RPMI8226 (cell line): ENCODE measurements at places on chromosomes 1 and 21.

- no peak for DNase-seq
Observed at GRCh38 chr1:31822766-31823165, 6.9 kb upstream of the SPOCD1 start.

DNA sequence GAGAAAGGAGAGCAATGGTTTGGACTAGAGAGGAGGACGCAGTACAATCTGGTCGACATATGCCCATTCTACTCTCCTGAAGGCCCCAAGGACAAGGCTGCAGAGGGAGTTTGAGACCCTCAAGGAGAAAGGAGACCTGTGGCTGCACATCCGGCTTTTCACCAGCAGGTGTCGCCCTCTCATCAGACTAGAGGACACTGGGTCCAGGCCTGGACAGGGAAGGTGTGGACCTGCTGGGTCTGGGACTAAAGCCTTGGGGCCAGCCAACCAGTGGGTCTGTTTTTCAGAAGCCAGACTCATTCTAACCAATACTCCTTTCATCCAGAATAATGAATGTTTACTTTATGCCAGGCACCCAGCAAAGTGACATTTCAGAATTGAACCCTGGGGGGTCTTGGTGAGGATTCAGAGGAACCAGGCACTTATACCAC lies 5.0 kb downstream of the SRARP start:
- DNase-seq, result peak; percentile 81

- DNase-seq, result peak; percentile 37
Observed at GRCh38 chr1:156600733-156601121, 552 bp downstream of the GPATCH4 start.

DNA sequence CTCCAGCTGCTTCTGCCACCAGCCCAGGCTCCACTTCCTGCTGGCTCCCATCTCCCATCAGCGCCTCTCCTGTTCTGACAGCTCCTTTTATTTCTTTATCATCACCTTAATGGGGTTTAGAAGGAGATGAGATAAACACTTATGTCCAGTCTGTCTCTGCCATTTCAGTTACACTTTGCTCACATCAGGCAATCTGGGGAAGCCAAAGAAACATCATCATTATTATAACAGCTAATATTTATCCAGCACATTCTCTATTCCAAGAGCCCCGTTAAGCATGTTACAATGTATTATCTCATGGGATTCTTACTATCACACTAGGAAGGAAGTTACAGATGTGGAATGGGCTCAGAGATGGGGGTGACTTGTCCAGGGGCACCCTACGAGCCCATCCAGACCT lies 31.2 kb downstream of the DMRTB1 start:
- no peak for DNase-seq

GRCh38 chr21:29441651-29442050 lies 142.9 kb downstream of the BACH1 start:
- DNase-seq, result no peak

- no peak for DNase-seq
Observed at GRCh38 chr1:199685369-199685768, 342.1 kb upstream of the NR5A2 start.

DNA sequence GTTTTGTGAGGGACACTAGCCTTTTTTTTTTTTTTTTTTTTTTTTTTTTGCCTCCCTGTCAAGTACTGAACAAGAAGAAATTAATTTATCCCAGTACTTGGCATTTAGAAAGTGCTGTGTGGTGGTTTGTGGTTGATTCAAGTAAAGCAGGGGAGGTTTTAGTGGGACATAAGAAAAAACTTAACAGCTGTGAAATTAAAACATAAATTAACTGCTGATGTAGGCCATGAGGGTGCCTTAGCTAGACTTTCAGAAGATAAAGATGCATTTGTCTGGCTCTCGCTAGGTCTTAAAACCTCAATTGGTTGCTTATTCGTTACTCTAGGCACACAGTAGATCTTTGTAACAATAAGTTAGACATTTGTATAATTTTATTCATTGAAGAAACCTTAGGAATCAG lies 52.3 kb downstream of the SPATA46 start:
- DNase-seq, result no peak

GRCh38 chr1:147171399-147172167 lies 687 bp downstream of the PRKAB2 start:
- peak; percentile 26 for DNase-seq

GRCh38 chr1:46996659-46997281 lies 26.7 kb upstream of the CYP4X1 start:
- no peak for DNase-seq

DNA sequence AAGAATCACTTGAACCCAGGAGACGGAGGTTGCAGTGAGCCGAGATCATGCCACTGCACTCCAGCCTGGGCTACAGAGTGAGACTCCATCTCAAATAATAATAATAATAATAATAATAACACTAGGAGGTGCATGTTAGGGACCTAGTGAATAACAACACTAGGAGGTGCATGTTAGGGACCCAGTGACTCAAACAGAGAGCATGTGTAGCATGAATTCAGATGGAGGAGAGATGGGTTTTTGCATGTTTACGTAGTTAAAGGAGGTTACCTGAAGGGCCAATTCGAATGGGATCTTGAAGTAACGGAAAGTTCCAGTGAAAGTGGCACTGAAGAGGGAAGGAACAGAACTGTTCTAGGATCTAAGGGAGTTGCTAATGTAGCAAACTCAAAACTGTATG lies 7.1 kb upstream of the KCNK1 start:
- DNase-seq, result no peak

DNA sequence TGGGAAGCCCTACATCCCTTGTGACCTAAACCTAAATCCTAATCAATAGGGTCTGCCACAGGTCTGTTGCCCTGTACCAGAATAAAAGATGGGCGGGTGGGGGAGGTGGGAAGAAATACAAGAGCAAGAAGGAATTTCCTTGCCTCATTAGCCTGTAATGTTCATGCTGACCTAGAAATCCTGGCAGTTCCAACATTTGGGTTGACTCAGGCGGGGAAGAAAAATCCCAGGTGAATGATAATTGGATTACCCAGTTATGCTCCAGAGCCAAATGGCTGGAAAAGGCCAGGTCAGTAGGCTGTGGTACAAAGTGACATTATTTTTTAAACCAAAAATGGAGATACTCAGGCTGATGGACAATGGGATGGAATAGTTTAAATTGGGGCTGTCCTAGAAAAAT lies 27.3 kb upstream of the A3GALT2 start:
- no peak for DNase-seq

GRCh38 chr21:39009587-39010225 lies 173.5 kb downstream of the PSMG1 start:
- no peak for DNase-seq

DNA sequence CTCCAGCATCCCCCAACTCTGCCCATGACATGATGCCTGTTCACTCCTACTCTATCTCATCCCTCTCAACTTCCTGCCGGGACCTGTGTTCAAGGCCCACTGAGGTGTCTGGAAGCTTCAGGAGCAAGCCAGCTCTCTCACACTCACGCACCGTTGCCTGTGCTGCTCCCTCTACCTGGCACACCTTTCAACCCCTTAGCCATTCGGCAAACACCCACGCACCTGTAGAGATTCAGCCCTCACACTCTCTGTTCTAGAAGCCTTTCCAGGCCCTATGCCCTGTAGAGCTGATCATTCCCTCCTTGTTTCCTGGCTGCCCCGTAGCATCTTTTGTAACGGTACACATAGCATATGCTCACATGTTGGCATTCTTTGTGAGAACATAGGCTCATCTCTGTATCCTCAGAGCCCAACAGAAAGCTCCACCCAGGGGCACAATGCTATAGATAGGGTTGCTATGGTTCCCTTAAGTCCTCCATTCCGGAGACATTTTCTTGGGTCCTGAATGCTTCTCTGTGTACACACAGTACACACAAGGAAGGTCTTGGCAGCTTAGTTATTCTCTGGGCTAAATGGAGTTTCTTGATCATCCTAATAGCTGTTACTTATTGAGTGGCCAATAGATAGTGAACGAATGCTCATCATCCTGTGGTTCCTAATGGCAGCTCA lies 1.3 kb downstream of the C8B start:
- DNase-seq, result no peak

DNA sequence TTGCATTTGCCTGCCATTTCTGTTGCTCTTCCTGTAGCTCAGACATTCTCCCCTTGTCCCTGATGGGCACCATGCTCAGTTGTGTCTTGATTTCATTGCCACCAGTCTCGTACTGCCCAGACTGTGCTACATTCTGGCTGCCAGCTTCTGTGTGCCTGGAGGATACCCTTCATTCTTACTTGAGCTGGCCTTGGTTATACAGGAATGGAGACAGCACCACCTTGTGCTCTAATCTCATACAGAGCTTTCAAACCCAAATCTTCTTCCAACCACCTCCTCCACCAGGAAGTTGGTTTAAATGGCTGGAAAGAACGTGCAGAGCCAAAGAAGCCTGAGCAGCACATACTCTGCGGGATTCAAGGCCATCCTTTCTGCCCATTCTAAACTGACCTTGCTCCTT lies 165.3 kb downstream of the SLC35F3 start:
- no peak for DNase-seq

GRCh38 chr1:168719306-168720111 lies 9.5 kb downstream of the DPT start:
- DNase-seq, result no peak

DNA sequence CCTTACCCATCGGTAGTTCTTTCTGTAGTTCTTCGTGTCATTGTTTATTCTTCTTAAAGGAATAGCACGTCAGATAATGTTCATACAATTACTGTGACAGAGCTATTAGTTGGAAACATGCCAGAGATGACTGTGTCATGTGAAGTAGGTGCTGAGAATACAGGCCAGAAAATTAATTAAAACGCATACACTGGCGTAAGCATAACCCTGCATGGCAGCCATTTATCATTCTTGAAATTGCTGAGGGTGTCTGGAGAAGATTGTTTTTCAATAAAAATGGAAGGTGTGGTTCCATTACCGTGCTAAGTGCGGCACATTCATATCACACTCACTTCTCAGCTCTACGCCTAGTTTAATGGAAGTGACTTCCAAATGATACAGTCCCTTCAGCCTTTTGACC lies 7.8 kb downstream of the ETS2 start:
- no peak for DNase-seq

GRCh38 chr1:27322569-27323240 lies 742 bp downstream of the TMEM222 start:
- DNase-seq, result no peak

- no peak for DNase-seq
Observed at GRCh38 chr1:29309075-29309474, 72.8 kb downstream of the PTPRU start.

DNA sequence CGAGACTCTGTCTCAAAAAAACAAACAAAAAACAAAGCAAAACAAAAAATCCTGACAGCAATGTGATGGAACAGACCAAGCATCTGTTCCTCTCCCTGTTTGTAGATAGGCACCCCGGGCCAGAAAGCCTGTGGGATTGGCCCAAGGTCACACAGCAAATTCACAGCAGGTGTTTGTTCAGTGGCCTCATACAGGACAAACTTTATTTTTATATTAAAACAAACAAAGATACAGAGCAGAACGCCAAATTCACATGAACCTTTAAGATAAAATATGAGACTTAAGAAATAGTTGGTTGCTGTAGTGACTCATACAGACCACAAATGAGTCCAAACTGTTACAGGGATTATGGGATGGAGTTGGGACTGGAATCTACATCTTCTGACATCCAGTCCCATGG lies 2.3 kb upstream of the CELA2A start:
- no peak for DNase-seq

- DNase-seq, result no peak
Observed at GRCh38 chr1:27992276-27992675, 32.5 kb downstream of the XKR8 start.

DNA sequence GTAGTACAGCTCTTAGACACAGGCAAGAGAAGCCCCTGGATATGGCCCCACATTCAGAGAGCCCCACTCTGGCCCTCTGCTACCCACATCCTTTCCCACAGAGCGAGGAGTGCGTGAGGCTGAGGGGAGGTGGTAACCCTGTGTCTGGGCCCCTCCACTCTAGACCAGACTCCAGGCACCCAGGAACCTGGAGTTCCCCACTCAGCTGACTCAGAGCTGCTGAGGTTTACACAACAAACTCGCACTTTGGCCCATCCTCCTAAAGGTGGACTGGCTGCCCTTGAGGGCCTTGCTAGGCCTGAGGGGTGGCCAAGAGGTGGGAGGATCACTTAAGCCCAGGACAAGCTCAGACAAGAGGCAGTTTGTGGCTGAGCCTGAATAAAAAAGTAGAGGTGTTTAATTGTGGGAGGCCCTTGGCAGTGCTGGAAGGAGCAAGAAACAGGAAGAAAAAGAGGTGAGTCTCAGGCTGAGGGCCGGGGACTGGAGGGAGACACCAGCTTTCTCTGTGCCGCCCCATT lies 10.7 kb downstream of the MR1 start:
- no peak for DNase-seq

DNA sequence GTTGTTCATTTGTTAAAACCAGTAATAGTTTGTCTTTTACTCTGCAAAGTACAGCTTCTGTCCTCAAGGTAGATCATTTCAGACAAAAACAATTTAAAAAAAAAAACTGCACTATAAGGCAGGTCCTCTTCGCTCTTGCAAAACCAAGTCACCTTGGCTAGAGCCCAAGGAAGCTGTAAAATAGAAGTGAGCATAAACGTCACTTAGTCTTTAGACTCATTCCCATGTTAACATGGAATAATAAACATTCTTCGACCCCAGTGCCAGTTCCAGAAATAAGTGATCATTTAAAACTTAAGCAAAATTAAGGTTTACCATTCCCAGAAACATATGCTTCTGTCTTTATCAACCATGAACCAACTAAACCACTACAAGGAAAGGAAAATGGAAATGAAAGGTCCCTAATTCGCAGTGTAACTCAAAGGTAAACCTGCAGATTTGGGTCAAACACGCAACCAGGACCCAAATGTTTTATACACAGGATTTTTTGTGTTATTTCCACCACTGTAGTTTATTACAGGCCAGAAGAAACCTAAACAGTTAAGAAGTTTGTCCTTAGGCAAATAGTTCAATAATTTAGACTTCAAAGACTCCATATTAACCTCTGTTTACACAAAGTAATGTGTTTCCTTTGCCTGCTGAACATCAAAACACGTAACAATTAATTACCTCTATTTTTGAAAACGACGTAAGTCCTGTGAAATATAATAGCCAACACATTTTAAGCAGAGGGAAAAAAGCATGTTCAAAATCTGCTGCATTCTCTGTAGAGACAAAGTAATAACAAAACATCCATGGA lies 54.6 kb downstream of the TGFBR3 start:
- DNase-seq, result peak; percentile 22

DNA sequence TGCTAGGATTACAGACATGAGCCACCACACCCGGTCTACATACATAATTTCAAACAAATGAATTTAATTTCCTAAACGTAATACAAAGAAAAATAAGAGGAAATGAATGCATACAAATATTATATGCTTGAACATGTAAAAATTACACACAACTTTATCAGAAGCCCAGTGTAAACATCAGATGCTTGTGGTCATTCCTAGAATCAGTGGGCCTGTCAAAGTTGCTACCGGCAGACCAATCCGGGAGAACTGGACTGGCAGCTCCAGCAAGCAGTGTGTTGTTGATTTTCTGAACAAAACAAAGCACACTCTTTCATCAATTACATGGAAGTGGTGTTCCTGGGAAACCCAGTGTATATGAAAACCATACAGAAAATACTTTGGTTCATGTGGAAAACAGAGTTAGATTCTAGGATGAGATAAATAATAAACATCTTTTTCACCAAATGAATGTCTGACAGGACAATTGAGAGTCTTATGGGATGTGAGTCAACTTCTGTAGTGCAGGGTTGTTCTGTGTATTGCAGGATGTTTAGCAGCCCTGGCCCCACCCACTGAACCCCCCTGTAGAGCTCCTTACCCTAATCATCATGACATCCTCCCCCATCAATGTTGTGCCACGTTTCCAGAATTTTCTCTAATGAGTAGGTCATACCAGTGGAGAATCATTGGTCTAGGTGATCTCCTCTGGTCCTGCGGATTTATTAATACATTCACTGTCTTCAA lies 33.8 kb downstream of the MFSD2A start:
- DNase-seq, result no peak
